ENCODE measurements at places on chromosomes 7 and 10.

DNA sequence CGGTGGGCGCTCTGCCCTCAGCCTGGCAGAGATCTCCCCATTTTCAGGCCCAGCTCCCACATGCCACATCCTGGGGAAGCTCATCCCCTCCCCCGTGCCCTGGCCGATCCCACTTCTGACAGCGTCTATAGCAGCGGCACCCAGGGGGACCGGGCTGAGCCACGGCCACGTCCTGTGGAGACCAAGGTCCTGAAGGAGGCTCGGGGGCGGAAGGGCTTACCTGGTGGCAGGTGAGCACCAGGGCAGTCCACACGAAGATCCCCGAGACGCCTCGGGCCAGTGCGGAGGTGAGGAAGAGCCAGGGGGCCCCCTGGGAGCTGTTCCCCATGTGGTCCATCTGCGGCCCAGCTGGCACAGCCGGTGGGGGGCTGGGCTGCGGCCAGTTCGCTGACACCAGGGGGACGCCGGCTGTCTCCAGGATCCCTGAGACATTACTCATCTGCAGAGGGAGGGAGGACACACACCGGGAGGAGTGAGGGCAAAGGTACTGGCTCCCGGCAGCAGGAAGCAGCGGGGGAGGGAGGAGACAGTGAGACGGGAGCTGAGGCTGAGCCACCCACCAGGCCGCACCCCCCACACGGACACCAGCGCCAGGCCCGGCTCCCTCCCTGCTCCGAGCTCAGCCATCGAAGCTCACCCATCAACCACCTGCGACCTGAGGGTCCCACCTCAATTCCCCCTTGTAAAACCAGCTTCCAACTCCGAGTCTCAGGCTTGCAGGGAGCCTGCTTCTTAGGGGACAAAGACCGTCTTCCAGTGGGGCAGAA lies 776 bp downstream of the TMEM184A start:
- DNase-seq, result no peak

- no peak for DNase-seq
These were observed 32.0 kb downstream of the ADAP1 start for GRCh38 chr7:922334-923107.

DNA sequence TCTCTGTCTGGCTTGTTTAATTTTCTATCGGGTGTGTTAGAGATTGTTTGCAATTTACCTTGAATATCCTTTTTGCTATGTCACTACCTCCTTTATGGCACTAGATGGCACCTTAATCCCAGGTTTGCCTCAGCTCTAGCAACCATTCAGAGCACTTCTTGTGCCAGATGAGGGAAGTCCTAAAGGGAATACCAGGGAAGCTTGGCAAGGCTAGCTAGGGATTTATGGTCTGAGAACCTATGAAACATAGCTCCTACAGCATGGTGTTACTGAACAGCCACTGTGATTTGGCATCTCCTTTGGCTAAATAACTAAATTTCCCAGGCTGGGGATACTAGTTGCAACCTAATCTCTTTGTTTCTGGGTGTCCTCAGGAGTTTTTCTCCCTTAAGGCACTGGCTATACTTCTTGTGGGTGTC lies 69.0 kb upstream of the VOPP1 start:
- DNase-seq, result peak; percentile 5

- no peak for DNase-seq
These were observed 60.2 kb upstream of the MKRN1 start for GRCh38 chr7:140539461-140539860.

DNA sequence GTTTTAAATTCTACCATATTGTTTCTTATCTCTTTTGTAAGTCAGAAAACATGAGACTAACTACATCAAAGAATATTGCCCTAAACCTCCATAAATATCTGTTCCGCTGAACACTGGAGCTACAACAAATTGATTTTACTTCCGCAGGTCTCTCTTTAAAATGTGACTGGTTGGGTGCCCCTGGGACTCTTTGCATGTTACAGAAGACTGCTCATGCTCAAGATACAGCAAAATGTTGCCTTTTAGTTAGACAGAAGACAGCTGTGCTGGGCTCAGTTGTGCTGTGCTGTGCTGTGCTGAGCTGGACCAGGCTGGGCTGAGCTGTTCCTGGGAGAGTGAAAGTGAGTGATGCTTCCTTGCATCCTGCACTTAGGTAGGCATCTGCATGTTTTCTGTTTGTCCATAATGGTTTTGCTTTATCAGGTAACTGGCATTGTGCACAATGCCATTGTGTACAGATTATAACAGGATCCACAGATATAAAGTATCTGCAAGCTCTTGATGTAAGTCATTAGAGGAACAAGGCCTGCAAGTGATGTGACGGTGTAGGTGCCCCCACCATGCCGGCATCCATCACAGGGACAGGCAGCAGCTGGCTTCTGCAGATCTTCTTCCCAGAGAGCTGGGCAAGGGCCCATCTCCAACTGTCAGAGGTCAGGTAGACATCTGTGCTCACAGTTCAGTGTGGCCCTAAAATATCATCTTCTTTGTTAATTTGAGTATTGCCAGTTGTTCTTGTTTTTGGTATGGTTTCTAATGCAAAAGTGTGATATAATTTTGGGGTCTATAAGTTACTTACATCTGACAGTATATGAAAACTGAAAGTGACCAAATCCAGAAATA lies 972.5 kb upstream of the CELF2 start:
- DNase-seq, result no peak

- no peak for DNase-seq
These were observed 9.1 kb downstream of the PPP2R2D start for GRCh38 chr10:131909929-131910328.

DNA sequence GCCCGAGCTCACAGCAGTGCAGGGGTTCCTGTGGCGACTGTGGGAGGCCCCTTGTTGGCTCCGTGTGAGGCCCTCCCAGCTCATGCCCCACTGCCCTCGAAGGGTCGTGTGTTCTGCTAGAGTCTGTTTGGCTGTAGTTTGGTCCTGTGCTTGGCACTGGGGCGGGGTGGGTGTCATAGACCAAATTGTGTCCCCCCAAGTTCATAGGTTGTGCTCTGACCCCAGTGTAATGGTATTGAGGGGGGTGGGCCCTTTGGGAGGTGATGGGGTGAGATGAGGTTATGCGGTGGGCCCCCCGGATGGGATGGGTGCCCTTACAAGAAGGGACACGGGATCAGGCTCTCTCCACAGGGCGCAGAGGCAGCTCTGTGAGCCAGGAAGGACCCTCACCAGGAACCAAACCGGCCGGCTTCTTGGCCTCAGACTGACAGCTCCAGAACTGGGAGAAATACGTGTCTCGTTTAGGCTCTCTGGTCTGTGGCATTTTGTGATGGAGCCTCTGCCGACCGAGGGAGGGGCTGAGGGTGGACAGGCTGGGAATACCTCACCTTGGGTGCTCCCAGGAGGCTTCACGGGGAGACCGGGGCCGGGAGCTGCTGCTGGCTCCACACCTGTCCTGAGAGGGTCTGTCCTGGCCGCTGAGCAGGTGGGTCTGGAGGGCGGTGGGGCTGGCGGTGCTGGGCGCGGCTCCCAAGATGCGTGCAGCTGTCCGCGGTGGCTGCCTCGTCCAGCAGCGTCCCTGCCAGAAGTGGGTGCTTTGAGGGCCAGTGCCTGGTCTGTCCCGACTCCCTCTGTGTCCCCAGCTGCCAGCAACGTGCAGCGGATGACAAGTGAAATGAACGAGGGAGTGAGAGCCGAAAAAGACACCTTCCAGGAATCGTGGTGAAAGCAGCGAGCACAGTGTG lies 89.4 kb downstream of the INPP5A start:
- no peak for DNase-seq

DNA sequence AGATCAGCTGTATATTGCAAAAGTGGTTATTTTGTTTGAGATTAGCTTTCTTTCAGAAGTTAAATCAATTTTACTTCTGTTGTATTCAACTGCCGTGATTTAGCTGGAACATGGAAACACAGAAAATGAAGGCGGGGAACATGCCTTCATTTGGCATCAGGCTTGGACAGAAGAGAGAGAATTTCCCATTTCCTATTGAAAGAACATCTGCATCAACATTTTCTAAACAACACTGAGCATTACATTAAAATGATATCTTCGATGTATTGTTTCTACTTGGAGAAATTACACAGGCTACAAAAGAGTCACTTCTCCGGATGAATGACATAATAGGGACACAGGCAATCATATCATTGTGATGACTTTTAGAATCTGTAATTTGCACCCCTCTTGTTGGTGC lies 46.6 kb upstream of the KLF6 start:
- DNase-seq, result no peak

- no peak for DNase-seq
These were observed 8.4 kb downstream of the RALA start for GRCh38 chr7:39631736-39632308.

- no peak for DNase-seq
These were observed 60.7 kb downstream of the TNS3 start for GRCh38 chr7:47521011-47521795.

DNA sequence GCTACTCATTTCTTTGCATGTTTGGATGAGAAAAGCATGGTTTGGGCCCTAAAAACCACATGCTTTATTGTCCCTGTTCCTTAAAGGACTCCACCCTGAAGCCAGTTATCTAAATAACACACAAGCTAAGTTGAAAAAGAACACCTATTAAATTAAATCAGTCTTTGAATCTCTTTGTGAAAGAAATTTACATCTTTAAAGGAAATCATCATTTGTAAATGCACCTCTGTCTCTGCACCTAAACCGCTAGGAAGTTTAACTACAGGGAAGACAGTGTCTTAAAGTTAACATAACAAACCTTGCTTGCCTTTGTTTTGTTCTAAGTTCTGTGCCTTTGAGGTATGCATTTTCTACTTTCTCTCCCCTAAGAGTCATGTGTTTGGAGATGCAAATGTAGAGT lies 52.6 kb downstream of the HTR7 start:
- no peak for DNase-seq

DNA sequence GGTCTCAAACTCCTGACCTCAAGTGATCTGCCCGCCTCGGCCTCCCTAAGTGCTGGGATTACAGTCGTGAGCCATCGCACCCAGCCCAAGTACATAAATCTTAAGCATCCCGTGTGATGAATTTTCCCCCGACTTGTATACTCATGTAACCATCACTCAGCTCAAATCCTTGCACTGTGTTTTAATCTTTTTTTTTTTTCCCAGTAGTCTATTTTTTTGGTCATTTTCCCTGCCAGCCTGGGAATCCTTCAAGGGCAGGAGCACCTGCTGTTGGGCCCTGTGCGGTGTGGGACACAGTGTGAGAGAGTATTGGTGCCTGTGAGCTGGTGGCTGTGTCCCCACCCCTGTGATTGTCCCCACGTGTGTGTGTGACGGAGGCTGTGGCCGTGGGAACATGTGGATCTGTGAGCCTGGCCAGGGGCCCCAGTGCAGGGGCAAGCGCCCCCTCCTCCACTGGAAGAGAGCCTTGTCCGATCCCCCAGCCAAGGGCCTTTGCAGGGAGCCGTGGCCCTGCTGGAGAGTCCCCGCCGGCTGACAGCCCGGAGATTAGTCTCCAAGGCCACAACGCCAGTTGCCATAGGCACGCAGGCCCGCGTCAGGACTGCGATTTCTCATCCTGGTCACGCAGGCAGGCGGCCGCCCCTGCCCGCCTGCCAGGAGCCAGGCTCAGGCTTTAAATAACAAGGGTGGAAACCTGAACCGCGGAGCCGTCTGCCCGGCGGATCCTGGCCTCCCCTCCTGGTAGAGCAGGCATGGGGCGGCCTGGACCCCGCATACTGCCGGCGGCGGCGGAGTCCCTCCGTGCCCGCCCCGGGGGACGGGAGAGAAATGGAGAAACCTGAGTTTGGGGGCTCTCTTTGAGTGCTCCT lies 26.5 kb downstream of the GTF2IRD1 start:
- peak; percentile 64 for DNase-seq

- no peak for DNase-seq
These were observed 122.5 kb downstream of the LRRC18 start for GRCh38 chr10:48817141-48817540.

GRCh38 chr7:91553410-91553895 lies 289.2 kb downstream of the FZD1 start:
- no peak for DNase-seq

DNA sequence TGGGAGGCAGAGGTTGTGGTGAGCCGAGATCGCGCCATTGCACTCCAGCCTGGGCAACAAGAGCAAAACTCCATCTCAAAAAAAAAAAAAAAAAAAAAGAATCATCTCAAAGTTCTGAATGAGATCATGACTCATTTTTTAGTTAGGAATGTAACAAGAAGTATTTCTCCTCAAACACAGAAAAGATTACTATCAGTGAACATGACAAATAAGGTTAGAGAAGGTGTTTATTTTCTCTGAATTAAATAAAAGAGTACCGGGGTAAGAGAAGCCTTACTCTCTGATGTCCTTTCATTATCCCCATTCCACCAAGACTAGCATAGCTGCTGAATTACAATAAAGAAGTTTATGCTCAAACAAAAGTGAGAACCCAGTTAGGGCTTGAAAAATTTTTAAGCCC lies 50.1 kb downstream of the IPMK start:
- DNase-seq, result no peak

DNA sequence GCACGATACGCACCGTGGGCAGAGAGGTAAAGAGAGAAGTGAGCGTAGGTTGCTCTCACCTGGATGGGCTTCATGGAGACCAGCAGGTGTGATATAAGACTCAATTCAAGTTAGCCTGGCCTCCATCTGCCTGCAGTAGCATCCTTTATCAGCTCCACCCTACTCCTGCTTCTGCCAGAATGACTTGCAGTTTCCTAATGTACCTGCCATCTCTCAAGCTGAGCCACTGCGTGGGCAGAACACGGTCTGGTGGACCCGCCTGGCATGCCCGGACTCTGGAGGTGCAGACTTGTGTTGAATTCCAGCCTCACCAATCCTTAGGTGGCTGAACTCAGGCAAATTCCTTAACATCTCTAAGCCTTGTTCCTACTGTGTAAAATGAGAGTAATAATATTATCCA lies 64.3 kb downstream of the STEAP1B start:
- DNase-seq, result no peak

DNA sequence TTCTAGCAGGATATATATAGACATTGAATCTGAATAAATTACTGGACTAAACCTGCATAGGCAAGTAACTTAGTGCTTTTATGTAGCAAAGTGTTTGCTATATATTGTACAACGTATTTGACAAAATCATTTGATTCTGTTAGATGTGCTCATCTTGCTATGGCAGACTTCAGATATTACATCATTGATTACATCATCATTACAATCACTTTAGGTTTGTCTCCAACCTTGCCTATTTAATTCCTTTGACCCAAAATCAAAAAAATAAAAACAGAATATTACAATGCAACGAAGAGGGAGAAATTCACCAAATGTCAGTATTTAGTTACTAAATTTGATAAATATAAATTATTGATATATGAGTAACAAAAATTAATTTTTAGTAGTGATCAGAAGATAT lies 155.7 kb upstream of the STEAP1 start:
- no peak for DNase-seq

GRCh38 chr7:26440233-26441001 lies 148.8 kb downstream of the SNX10 start:
- no peak for DNase-seq

GRCh38 chr10:71250405-71250804 lies 38.0 kb downstream of the UNC5B start:
- DNase-seq, result no peak

- no peak for DNase-seq
These were observed 15.1 kb upstream of the SLC16A12 start for GRCh38 chr10:89550509-89550908.
